ENCODE measurements at places on chromosomes 13 and 19.

DNA sequence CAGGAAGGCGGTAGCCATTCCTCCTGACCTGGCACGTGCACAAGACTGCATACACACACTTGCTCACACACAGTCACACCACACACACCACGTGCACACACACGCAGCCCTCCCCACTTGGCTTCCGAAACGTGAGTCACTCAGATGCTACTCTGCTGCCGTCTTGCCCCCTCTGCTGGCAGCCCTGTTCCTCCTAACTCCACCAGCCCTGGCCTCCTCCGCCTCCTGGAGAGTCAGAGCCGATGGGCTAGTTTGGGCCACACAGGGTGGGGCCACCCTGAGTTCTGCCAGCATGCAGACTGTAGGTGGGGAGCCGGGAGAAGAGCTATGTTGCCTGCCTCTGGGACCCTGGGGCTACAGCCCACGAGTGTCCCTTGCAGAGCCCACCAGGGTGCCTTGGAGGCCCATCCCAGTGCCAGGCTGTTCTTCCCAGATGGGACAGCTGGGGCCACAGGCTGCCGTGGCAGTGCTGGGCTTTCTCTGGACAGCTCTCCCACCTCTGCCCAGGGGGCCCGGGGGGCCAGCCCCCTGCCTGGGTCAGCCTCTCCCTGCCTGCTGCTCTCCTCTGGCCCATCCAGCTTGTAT, 12.1 kb downstream of the PIN1 start:
- peak; percentile 46 for DNase-seq

GRCh38 chr13:78078168-78078567, 159.5 kb upstream of the EDNRB start:
- DNase-seq, result no peak

DNA sequence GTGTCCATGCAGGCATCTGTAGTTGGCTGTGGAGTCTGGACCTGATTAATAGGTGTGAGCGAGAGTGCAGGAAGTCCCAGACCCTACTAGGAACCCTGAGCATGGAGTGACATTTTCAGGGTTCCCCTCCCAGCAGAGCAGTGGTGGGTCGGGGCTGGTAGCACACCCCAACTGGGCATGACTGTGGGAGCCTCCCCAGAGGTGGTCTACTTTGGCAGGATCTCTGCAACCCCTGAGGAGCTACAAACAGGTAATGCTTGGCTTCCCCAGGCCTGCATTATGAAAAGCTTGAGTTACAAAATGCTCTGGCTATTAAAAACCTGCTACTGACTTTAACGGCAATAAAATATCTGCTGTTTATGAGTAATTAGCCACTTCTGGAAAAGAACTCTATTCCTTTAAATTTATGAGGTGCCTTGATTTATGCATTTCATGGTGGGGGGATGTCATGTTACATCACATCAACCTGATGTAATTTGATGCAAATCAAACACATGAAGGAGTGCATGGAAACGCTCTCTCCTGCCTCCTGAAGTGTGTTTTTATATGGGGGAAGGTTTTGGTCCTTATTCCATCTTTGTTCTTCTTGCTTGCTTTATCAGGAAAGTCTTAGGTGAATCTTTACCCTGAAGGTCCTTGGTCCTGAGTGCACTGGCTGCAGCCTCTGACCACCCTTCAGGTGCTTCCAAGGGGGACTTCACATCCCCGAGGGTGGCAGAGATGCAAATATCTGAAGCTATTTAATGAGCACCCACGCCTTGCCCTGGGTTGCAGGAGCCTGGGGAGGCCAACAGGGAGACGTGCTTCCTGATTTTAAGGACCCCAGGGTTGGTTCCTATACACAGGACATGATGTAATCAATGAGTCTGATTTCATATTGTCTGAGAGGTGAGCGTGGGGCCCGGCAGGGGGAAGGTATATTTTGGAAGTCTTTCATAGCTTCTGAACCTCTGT, 54.0 kb downstream of the ZNF536 start:
- no peak for DNase-seq

DNA sequence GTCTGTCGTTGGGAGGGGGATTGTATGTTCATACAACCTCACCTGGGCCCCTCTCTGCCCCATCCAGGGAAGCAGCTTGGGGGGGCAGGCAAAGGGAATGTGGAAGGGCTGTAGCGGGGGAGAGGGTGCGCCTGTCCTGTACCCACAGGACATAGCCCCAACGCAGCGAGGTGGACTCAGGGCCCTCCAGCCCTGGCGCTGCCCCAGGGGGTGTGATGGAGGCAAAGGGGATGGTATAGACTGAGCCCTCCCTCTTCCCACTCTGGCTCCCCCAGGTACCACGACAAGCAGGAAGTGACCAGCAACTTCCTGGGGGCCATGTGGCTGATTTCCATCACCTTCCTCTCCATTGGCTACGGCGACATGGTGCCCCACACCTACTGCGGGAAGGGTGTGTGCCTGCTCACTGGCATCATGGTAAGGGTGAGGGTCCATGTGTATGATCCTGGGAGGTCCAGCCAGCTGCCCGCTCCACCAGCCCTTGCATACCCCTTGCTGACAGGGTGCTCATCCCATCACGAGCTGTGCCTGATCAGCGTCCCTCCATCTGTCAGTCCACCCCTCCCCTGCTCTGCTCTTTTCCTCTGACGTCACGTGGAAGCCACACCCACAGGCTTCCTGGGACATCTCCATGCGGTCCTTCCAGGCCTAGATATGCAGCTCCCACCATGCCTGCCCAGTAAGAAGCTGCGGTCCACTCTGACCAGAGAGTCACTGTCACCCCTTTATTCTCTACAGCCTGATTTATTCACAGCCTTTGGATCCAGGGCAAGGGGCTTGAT, 18.3 kb downstream of the KCNN1 start:
- DNase-seq, result no peak

- DNase-seq, result peak; percentile 67
Measured at GRCh38 chr13:40069173-40070044, 413.9 kb downstream of the COG6 start.

DNA sequence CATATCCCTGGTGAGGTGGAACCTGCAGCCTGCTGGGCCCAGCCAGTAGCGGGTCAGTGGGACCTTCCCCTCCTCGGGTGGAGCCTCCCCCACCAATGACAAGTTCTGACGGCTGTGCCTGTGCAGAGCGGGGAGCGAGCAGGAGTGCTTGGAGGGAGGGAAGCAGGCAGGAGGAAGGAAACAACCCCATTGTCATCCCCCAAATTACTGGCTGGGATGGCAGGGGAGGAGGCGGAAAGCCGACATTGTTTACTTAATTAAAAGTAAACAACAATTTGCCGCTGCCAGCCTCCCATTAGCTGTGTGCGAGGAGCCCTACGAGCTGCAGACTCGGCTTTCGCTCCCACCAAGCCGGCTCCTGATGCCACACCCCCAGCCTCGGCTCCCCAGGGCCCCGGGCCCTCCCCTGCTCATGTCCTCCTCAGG, 45.5 kb downstream of the LYL1 start:
- DNase-seq, result no peak

- DNase-seq, result peak; percentile 49
Measured at GRCh38 chr19:41575998-41576397, at the start of gene CEACAM21. CEACAM21 (plus strand) TSS chr19:41576166; CDS start chr19:41576275, 109 bp downstream.

DNA sequence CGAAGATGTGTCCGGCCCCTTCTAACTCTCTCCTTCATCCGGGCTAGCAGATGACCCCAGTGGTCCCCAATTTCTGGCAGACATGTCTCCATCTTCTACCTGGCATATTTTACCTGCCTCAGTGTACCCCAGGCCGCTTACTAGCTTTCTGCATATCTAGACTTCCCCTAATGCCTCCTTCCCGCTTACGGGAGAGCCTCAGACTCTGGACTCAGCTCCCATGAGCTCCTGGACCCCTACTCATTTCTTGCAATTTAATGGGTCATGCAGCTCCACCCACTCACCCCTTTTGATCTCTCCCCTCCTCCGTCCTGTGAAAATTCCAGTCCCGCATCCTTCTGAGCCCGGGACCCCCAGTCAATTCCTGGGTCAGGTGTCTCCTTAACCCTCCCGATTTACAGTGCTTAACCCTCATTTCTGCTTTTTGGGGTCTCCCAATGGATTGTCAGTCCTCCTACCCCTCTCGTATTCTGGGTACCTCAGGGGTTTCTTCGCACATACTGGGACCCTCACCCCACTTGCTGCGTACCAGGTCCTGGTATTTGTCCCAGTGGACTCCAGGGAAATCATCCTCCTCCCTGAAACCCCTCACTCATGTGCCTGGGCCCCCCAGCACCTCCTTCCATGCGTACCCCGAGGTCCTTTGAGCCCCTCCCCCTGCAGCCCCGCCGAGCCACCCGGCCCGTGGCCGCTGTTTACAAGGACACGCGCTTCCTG, 500 bp upstream of the JUNB start:
- no peak for DNase-seq

DNA sequence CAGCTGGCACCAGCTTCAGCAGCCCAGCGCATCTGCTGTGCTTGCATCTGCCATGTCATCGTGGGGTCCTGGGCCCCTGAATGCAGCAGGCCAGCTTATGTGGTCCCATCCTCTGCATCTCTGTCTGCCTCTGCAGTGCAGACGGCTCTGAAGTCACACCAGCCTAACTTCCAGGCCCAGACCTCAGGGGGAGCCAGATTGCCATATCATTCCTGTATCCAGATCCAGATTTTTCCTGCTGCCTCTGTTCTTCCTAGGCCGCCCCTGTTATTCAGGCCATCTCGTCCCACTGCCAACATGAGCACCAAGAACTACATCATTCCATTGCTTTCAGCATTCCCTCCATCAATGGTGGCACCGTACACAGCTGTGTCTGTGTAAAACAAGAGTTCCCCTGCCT, 571.6 kb downstream of the UQCRFS1 start:
- DNase-seq, result no peak

DNA sequence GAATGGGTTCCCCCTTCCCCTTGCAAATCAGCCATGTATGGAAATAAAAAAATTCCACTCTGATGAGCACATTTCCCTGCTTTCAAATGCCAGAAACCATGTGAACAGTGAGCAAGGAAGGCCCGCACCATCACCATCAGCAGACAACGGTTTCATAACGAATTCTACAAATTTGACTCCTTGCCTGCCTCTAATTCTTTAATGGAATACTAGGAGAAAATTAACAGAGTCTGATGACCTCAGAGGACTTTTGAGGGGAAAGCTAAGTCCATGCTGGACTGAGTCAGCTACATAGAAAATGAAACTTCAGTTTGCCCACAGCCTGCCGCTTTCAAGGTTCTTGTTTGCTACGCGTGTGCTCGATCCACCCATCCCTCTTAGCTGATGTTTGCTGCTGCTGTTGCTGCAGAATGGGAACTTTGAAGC, 46.7 kb upstream of the KL start:
- no peak for DNase-seq

DNA sequence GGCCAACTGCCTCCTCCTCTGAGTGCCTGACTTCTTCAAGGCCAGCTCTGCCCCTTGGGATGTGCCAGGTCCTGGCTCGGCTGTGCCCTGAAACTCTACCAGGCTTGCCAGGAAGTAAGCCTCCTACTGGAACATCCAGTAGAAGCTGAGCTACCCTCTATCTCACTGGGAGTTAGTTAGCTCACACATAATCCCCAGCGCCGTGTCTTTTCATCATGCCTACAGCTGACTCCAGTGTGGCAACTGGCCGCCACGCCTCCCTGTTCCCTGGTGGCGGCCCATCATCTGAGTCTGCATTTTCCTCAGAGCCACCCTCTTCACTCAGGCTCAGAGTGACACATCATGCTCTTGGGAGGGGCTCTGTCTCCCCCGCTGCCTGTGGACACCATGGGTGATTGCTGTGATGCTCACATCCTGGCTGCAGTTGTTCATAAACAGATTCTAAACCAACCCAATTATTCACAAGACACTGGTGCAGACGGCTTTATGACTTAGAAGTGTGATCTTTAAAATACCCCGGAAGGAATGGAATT, 131.9 kb upstream of the IRS2 start:
- DNase-seq, result no peak

- no peak for DNase-seq
Measured at GRCh38 chr13:43473437-43473836, 313.3 kb downstream of the ENOX1 start.

DNA sequence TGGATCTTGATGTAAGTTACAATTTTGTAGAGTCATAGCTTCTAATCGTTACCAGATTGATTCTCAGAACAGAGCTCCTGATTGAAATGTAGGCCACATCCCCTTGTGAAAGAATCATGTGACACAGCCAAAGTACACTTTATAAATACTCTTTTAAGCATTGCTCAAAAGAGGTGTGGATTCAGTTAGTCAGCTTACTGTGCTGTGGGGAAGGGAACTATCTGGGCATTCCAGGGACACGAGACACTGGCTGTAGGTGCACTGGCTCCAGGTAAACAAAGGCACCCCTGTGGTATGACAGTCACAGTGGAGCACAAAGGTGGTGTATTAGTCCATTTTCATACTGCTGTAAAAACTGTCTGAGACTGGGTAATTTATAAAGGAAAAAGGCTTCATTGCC, 222.8 kb downstream of the LIG4 start:
- no peak for DNase-seq

DNA sequence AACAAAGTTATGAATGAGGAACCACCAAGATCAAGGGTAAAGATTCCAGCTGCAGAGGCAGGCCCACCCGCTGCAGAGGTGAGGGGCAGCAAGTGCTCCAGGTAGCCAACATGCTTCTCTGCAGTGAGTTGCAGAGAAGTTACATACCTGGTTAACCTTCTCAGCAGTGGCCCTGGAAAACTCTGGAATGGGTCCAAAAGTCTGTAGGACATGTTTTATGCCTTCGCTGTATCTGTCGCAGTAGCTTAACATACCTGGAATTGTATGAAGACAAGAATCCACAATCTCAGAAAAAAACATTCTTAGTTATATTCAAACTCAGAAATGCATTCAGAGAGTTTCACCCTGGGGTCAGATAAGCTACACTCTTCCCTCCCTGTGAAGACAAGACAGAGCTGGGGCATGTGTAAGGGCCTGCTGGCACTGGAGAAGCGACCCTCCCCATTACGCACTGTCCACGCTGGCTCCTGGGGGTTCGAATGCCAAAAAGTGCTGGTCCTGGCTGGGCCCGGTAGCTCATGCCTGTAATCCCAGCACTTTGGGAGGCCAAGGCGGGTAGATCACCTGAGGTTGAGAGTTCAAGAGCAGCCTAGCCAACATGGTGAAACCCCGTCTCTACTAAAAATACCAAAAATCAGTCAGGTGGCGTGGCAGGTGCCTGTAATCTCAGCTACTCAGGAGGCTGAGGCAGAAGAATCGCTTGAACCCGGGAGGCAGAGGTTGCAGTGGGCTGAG, 121.0 kb downstream of the CRYL1 start:
- DNase-seq, result no peak

DNA sequence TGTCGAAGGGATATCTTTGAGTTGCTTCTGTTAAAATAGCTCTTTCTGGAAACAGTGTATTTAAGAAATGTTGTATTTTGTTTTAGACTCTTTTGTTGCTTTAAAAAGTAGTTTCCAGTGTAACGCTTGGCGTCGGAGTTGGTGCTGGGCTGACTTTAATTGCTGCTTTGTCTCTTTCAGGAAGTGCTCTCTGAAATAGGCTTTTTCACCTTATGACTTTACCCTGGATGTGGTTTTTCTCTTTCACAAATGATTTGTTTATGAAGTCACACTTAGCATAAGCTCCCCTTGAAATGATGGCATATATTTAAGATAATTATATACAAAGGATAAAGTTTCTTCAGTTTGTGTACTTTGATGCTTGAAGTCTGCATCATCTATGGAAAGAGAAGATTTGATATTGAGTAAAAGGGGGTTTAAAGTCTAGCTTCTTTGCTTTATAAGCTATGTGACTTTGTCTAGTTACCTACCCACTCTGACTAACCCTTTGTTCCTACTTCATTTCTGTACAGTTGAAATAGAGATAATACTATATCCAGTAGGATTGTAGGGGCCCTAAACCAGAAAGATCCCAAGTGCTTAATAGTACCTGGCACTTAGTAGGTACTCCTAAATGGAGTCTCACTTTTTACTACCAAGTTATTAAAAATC, at the start of gene GPR18:
GPR18 (minus strand) TSS at position 170 of the 651 bp plus-strand sequence. CDS start 2,507 bp downstream, outside the sequence.
- DNase-seq, result no peak

- no peak for DNase-seq
Measured at GRCh38 chr19:34766386-34766785, 6.6 kb downstream of the ZNF599 start.

GRCh38 chr13:56903710-56904282, 236.9 kb upstream of the PRR20A start:
- DNase-seq, result no peak
